ENCODE measurements at places on chromosomes 13 and 19. TPM values are rescaled to one million over a fixed set of nuclear protein-coding genes. Genes with fewer than 3 reads are reported as not detected.

DNA sequence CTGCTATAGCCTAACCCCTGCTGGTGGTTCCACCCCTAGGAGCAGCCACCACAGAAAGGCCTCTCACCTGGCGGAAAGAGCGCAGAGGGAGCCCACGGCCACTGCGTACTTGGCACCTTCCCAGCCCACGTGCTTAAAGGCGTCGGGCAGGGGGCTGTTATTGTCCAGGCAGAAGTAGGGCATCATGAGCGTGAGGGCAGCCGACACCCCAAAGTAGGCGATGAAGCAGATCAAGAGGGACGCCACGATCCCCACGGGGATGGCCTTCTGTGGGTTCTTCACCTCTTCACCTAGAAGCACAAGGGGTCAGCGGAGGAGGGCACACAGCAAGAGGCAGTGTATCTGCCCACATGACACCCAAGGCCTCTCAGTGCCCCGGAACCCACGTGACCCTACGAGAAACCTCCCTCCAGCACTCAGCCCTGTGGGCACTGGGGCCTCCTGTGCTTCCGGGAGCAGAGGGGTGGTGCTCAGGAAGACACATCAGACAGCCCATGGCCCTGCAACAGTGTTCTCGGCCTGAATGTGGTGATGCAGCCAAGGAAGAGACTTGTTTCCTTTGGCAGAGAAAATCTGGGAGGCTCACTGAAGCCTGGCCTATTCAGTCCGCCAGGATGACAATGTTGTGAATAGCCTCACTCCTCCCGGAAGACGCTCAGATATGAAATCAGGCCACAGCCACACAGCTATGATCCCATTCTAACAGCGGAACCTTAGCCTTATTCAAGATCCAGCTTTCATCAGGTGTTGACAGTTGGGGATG, 72.1 kb downstream of the SLC7A1 start:
- DNase-seq, result no peak

Gene DNAAF3
- 1.6 TPM for total RNA-seq

- peak; percentile 61 for DNase-seq
Observed at GRCh38 chr19:35318679-35319448, 10.1 kb upstream of the CD22 start.

DNA sequence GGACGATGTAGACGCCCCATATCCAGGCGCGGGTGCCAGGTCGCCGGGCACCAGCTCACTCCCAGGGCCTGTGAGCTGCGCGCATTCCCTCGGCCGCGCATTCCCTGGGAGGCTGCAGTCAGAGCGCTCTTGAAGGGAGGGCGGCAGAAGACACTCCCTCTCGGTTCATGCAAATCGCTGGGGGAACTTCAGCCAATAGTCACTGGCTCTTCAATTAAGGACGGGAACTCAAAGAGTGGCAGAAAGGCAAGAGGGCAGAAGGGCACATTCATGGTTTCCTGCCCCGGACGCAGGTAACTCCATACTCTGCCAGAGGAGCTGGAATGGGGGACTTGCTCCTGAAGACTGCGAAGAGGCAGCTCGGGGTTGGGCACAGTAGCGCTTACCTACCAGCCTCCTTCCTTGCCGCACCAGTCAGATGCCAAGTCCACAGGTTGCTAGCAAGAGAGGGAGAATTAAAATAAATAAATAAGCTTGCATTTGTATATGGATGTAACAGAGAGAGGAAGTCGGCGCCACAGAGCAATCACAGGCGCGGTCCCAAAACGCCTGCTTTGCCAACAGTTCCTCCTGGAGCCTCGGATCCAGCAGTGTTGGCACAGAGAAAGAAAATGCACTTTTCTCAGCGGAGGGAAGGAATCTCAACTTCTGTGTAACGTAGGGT, 459 bp downstream of the PCDH20 start:
- no peak for DNase-seq

- no peak for DNase-seq
Observed at GRCh38 chr13:98133946-98134345, 8.9 kb upstream of the FARP1 start.

Gene ZNF844
- total RNA-seq, result 20.1 TPM

Gene ZNF490
- 12.1 TPM for total RNA-seq

Measured in ureter (tissue), 1 donor.